ENCODE measurements at places on chromosomes 5 and 9.

GRCh38 chr9:21316032-21316842 is 11.1 kb upstream of the IFNA5 start:
- no peak for DNase-seq

GRCh38 chr5:13331585-13331984 is 612.9 kb downstream of the DNAH5 start:
- no peak for DNase-seq

- peak; percentile 59 for DNase-seq
Observed at GRCh38 chr9:33867747-33868439, 50.9 kb downstream of the UBE2R2 start.

DNA sequence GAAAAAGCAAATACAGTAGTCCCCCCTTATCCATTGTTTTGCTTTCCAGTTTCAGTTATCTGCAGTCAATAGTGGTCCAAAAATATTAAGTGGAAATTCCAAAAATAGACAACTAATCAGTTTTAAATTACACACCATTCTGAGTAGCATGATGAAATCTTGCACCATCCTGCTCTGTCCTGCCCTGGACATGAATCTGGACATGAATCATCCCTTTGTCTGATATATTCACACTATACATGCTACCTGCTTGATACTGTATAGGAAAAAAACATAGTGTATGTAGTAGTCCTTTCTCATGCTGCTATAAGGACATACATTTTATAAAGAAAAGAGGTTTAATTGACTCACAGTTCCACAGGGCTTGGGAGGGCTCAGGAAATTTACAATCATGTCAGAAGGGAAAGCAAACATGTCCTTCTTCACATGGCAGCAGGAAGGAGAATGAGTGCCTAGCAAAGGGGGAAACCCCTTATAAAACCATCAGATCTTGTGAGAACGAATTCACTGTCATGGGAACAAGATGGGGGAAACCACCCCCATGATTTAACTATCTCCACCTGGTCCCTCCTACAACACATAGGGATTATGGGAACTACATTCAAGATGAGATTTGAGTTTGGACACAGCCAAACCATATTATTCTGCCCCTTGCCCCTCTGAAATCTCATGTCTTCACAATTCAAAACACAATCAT is 153.9 kb downstream of the ARRDC3 start:
- no peak for DNase-seq

DNA sequence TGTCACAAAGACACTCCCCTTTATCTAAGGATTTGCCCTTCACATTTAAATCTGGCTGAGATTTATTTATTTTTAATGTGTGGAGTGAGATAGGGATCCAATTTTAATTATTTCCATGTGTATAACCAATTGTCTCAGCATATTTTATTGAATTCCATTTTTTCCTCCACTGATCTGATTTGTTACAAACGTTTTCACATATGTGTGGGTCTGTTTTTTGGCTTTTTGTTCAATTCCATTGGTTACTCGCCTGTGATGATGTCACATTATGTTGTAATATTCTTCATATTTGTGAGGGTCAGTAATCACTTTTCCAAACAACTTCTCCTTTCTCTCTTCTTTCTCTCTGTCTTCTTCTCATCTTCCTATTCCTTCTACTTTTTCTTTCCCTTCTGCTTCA is 278.3 kb upstream of the RFX3 start:
- no peak for DNase-seq

GRCh38 chr9:71223953-71224538 is 102.6 kb upstream of the TRPM3 start:
- no peak for DNase-seq

- DNase-seq = no peak
Observed at GRCh38 chr9:108869092-108869725, 7.1 kb downstream of the ACTL7A start.

- DNase-seq = no peak
Observed at GRCh38 chr9:137705906-137706305, 87.1 kb downstream of the EHMT1 start.

DNA sequence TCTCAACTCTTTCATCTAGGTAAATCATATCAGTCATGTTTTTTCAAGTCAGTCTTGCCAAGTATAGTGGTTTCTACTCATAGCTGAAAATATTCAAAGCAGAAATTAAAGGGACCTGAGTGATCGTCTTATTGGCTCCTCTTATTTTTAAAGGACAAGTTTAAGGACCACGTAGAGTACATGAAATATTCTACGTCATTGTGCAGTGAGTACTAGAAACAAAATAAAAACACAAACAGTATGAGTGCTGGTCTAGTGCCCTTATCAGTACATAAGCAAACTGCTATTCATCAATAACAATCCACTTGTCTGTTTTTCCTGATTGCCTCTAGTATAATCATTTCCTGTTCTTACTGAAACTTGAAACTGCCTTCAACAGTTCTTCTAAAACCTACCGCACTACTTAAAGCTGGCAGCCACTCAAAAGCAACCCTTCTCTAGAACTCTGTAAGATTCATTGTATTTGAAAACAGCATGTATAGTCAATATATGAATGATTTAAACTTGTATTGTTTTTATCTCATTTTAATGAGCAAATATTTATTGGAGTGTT is 853.7 kb downstream of the TAF11L14 start:
- no peak for DNase-seq

DNA sequence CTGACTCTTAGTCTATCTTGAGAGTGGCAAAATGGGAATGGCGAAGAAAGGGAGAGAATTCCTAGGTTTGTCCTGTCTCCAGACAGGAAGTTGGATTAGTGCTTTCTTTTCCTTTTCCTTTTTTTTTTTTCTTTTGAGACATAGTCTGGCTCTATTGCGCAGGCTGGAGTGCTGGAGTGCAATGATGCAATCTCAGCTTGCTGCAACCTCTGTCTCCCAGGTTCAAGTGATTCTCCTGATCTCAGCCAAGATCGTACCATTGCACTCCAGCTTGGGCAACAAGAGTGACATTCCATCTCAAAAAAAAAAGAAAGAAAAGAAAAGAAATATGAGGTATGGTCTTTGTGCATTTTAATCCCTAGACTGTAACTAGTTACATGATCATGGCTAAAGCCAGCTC is 12.6 kb upstream of the KIF27 start:
- no peak for DNase-seq

DNA sequence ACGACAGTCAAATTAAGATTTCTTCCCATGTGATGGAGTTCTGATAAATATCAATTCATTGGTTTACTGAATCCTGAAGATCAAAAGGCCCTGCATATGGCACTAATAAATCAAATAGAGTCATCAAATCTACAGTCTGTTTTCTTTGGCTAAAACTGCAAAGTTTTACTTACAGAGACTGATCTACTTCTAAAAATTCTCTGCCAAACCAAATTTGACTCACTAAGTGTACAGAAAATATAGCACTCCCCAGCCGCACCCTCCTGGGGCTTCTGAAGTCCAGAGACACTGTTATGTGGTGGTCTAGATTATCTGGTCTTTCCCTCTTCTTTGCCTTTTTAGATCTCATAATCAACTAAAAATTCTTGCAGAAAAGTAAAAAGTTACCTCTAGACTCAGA is 237.7 kb downstream of the MLLT3 start:
- no peak for DNase-seq

GRCh38 chr5:154081246-154081645 is 42.5 kb downstream of the MFAP3 start:
- no peak for DNase-seq

GRCh38 chr5:101346906-101347305 is 443.8 kb upstream of the ST8SIA4 start:
- DNase-seq = no peak

- no peak for DNase-seq
Observed at GRCh38 chr9:6922124-6922676, 164.4 kb downstream of the KDM4C start.

DNA sequence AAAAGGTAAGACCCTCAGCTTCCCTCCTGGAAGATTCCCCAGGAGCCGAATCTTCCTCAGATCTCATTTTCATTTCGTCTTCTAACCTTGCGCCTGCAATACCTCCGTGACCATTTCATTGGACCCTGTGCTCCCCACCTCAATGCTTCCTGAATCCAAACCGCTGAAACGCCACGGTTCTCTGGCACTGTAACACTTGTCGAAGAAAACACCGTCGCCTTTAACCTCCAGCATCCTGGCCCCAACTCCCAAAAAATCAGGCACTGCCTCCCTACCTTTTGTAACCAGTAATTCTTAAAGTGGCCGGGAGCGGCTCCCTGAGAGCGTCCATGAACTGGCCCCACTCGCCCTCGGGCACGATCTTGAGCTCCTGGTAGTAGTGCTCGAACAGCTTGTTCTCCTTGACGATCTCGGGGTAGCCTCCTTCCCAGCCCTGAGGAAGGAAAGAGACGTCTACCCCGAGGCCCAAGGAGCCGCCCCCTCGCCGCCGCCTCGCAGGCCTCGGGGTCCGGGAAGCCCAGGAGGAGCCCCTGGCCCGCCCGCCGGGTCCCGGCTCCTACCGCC is 438 bp downstream of the NSUN2 start:
- no peak for DNase-seq

DNA sequence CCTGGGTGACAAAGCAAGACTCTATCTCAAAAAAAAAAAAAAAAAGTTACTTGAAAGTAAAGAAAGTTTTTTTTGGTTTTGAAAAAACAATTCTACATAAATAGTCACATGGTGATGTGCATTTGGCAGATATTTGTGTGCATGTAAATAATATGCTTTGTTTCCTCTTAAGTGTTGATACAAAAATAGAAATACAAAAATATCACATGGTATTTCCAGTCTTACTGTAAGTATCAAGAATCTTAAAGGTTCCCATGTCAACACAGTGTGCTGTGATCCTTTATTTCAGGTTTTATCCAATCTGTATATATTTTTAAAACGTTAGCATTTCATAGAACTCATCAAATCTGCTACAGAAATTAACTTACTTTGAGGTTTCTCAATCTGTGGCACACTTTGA is 521.9 kb downstream of the TLE4 start:
- no peak for DNase-seq

- no peak for DNase-seq
Observed at GRCh38 chr5:32504329-32504988, 59.9 kb upstream of the ZFR start.

- no peak for DNase-seq
Observed at GRCh38 chr5:31478901-31479300, 53.0 kb downstream of the DROSHA start.

DNA sequence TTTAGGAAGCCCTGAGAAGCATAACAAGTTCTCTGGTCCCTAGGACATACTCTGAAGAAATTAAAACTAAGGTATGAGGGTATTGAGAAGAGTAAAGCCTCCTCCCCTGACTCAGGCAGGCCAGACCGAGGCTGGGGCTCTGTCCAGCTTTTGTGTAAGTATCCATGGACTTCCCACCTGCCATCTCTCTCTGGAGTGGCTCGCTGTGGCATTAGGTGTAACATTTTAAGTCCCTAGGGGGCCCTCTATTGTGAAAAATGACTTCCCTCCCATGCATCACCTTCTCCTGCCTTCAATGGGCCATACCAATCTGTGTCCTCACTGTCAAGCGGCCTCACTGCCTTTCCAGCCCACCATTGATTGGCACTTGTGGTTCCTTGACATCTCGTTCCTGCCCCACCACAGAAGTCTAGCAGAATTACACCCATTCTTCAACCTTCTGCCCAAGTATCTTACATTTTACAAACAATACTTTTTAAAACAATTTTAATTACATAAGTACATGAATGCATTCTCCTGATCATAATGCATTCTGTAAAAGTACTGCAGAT is 205.5 kb downstream of the SLIT3 start:
- DNase-seq = no peak

- DNase-seq = no peak
Observed at GRCh38 chr9:106277966-106278365, 583.6 kb downstream of the TMEM38B start.

- no peak for DNase-seq
Observed at GRCh38 chr5:43150748-43151147, 30.0 kb downstream of the ZNF131 start.

GRCh38 chr5:176846335-176847140 is 36.2 kb downstream of the UNC5A start:
- DNase-seq = no peak

- no peak for DNase-seq
Observed at GRCh38 chr5:10831419-10831818, 70.4 kb upstream of the DAP start.

DNA sequence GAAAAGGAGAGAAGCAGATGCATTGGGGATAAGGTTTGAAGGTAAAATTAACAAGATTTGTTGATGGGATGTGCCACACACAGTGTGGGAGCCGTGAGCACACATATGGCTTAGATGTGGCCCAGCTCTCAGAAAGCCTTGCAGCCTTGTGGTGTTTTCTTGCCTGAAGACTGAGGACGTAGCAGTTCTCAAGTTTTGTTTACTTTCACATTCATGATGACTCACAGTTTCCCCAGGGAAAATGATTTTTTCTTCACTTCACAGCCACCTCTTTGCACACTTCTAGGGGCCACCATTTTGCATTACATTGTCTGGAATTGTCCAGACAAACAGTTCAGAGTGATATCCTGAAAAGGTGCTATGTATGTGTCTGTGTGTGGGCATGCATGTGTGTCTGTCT is 126.2 kb downstream of the BASP1 start:
- DNase-seq = peak; percentile 16

GRCh38 chr9:98502976-98503325 is 205.8 kb downstream of the GABBR2 start:
- peak; percentile 6 for DNase-seq

DNA sequence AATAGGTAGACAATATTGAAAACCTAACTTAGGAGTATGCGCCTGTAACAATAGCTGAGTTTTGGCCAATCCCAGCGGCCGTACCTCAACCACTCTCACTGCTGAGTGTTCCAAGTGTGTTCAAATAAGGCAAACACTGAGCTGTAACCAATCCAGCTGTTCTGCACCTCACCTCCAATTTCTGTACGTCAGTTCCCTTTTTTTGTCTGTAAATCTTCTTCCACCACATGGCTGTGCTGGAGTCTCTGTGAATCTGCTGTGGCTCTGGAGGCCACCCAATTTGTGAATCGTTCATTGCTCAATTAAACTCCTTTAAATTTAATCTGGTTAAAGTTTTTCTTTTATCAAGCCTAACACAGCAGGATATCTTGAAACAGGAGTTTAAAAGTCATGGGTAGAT is 116.3 kb downstream of the SLC28A3 start:
- DNase-seq = no peak

GRCh38 chr9:15272377-15272928 is 34.6 kb downstream of the TTC39B start:
- no peak for DNase-seq
